ENCODE measurements at places on chromosomes 5 and 9. TPM values are rescaled to one million over a fixed set of nuclear protein-coding genes. Genes with fewer than 3 reads are reported as not detected.

The IFNK gene
- not detected for total RNA-seq

The PCDH12 gene
- not detected for total RNA-seq

- H3K27me3 ChIP-seq, result no peaks in the 10 kb centered on the region
- no peaks in the 10 kb centered on the region for H3K36me3 ChIP-seq
- no peak overlapping the region for H3K27ac ChIP-seq
- no peak overlapping the region for H3K4me3 ChIP-seq
Observed at GRCh38 chr5:52269401-52269800, 518.3 kb upstream of the ITGA1 start.

The POLR1E gene
- total RNA-seq, result 45.4 TPM

DNA sequence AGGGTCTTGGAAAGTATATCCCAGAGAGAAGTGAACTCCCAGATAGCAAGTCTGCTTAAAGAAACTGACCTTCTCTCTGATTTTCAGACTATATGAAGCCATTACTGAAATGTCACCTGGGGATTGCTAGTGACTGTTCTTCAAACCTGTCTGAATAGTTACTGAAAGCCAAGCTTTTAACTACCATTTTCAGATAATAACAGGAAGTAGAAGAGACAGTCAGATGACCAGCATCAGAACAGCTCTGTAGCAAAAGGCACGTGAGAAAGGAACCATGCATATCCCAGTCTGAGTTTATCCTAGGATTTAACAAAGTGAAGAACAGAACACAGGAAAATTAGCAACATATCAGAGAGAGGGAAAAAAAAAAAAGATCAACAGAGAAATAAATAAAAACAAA is 74.9 kb upstream of the SELENOP start:
- peaks cover 7% of the 10 kb centered on the region for H3K27me3 ChIP-seq
- H3K4me3 ChIP-seq, result no peak overlapping the region
- H3K4me1 ChIP-seq, result no peaks in the 10 kb centered on the region
- DNase-seq, result no peak

DNA sequence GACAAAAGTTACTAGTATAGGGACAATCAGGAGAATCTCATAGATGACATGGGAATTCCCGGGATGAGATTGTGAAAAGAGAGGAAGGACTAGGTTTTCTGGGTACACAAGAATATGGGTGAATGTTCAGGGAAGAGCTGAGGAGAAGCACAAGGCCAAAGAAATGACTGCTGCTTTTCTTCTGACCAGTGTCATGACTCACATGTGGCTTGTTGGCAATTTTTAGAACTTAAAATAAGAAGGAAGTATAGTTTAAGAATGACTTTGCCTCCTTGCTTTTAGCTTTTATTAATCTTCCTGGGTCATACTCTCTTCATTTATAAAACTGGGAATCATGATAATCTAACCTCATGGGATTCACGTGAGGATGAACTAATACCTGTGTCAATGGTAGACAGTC is 652.4 kb upstream of the MEF2C start:
- DNase-seq, result no peak
- H3K27me3 ChIP-seq, result no peaks in the 10 kb centered on the region

The GPRIN1 gene
- total RNA-seq, result 3.2 TPM

- H3K27me3 ChIP-seq, result no peaks in the 10 kb centered on the region
- peaks cover 7% of the 10 kb centered on the region for H3K4me1 ChIP-seq
- DNase-seq, result no peak
Observed at GRCh38 chr9:6667080-6667479, 21.6 kb upstream of the GLDC start.

DNA sequence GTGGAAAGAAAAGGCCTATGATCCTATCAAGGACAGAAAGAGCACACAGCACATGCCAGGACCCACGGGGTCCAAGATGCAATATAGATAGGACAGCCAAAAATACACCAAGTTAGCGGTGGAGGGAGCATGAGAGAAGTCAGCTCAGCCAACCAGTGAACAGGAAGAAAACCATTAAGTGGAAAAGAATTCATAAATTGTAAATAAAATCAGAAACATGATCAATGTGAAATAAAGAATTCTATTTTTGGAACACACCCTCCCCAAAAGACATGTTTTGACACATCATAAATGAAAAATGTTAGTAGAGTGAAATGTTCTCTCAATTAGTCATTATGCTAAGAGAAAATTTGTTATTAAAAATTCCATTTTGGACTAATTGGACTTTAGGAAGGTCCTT is 35.6 kb downstream of the ATPSCKMT start:
- H3K36me3 ChIP-seq, result no peaks in the 10 kb centered on the region
- DNase-seq, result no peak
- H3K27ac ChIP-seq, result no peak overlapping the region

- DNase-seq, result no peak
- H3K4me3 ChIP-seq, result no peak overlapping the region
- H3K36me3 ChIP-seq, result no peaks in the 10 kb centered on the region
- H3K27me3 ChIP-seq, result peaks cover 21% of the 10 kb centered on the region
Observed at GRCh38 chr5:126339215-126339805, 83.9 kb upstream of the GRAMD2B start.

DNA sequence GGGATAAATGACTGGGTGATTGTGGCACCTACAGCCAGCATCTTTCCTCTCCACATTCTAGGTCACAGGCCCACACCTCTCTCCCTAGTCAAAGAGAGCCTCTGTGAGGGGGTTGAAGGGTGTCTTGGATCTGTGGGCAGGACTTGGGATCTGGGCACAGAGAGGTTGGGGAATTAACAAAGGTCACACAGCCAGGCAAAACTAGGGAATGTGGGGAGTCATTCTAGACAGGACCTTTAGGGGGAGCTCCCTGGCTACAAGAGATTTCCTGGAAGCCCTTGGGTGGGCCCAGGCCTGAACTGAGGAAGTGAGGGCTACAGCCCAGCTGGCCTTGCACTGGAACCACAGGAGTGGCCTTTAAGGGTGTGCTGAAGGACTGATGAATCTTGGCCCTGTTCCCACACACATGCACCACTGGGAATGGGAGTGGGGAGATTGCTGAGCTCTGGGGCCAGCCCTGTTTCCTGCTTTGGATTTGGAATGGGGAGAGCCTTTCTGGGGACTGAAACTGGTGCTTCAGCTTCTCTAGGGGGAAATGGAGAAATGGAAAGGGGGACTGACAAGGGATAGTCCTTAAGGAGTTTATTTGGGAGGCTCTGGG is 12.4 kb upstream of the CXXC5 start:
- peaks cover 3% of the 10 kb centered on the region for H3K36me3 ChIP-seq
- peak overlapping the region; percentile 97 for H3K27ac ChIP-seq
- DNase-seq, result peak; percentile 44
- H3K4me1 ChIP-seq, result peaks cover 74% of the 10 kb centered on the region
- H3K4me3 ChIP-seq, result peak overlapping the region; percentile 79

The PRUNE2 gene
- not detected for total RNA-seq

DNA sequence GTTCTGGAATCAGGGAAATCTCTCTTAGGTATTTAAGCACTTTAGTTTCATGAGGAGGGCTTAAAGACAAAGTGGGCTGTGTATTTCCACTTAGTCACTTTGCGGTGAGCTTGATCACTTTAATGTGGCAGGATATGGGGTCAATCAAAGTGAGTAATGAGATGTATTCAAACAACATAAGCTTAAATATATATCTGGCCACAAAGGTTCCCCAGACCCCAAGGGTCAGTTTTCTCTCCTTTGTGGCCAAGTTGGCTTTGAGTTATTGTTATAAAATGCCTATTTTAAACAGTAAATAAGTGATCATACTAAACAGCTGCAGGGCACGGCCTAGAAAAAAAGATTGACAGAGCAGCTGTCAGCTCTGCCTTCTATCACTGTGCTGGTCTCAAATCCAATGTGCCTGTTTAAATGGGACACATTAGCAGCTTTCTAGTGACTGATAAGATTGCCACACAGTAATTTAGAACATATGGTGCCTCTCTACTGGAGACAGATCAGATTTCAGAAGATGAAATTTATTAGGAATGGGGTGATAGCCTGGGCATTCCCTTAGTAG is 363.9 kb downstream of the AGTPBP1 start:
- no peaks in the 10 kb centered on the region for H3K36me3 ChIP-seq
- H3K4me3 ChIP-seq, result no peak overlapping the region
- no peak for DNase-seq
- H3K4me1 ChIP-seq, result no peaks in the 10 kb centered on the region
- no peaks in the 10 kb centered on the region for H3K27me3 ChIP-seq

DNA sequence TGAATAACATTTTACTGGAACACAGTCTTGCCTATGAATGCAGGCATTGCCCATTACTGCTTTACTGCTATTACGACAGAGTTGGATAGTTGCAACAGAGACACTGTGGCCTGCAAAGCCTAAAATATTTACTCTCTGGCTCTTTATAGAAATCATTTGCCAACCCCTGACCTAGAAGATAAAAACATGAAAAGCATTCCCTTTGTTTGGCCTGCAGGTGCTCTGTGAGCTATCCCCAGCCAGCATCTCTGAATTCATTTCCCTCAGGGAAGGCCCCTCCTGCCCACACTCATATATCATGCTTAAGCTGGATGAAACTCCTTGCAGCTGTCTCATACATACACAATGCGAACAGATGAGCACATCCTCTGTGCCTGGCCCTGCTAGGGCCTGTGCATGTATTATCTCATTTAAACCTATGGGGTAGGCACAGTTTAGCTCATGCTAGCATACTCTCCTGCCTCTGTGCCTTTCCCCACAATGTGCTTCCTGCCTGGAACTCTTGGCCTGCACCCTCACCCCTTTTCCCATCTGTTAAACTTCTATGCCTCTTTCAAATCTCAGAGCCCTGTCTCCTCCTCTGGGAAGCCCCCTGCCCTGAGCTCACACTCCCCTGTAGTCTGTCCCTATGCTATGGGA is 193.1 kb downstream of the PAX5 start:
- peaks cover 17% of the 10 kb centered on the region for H3K4me1 ChIP-seq
- H3K36me3 ChIP-seq, result peaks cover 10% of the 10 kb centered on the region
- H3K27ac ChIP-seq, result peak overlapping the region; percentile 54
- no peak overlapping the region for H3K4me3 ChIP-seq

- no peaks in the 10 kb centered on the region for H3K4me1 ChIP-seq
- no peaks in the 10 kb centered on the region for H3K36me3 ChIP-seq
- no peak for DNase-seq
- H3K4me3 ChIP-seq, result no peak overlapping the region
Observed at GRCh38 chr5:89064736-89065135, 181.8 kb upstream of the MEF2C start.

- H3K36me3 ChIP-seq, result peaks cover 50% of the 10 kb centered on the region
- no peaks in the 10 kb centered on the region for H3K4me1 ChIP-seq
- no peak overlapping the region for H3K4me3 ChIP-seq
- no peaks in the 10 kb centered on the region for H3K27me3 ChIP-seq
Observed at GRCh38 chr5:36206913-36207312, 34.8 kb downstream of the NADK2 start.
